ENCODE measurements at places on chromosomes 6 and 20.

GRCh38 chr20:43294031-43294430, 104.3 kb upstream of the PTPRT start:
- H3K27me3 ChIP-seq: no peaks in the 10 kb centered on the region
- H3K4me3 ChIP-seq: no peak overlapping the region
- H3K27ac ChIP-seq: no peak overlapping the region
- no peaks in the 10 kb centered on the region for H3K36me3 ChIP-seq

- no peak overlapping the region for H3K4me3 ChIP-seq
- no peak overlapping the region for H3K27ac ChIP-seq
- no peaks in the 10 kb centered on the region for H3K27me3 ChIP-seq
Measured at GRCh38 chr6:157670466-157671186, 152.4 kb upstream of the SNX9 start.

GRCh38 chr6:37352384-37352783, 1.4 kb upstream of the RNF8 start:
- no peaks in the 10 kb centered on the region for H3K27me3 ChIP-seq
- H3K36me3 ChIP-seq: no peaks in the 10 kb centered on the region
- H3K27ac ChIP-seq: no peak overlapping the region
- no peak overlapping the region for H3K4me3 ChIP-seq
- H3K4me1 ChIP-seq: peaks cover under 1% of the 10 kb centered on the region
- no peak for DNase-seq

GRCh38 chr20:63525185-63525584, 4.6 kb downstream of the PPDPF start:
- H3K4me1 ChIP-seq: peaks cover 8% of the 10 kb centered on the region
- H3K36me3 ChIP-seq: no peaks in the 10 kb centered on the region

GRCh38 chr6:39471954-39472659, 149.6 kb upstream of the KCNK16 start:
- H3K4me1 ChIP-seq: no peaks in the 10 kb centered on the region
- DNase-seq: no peak
- no peak overlapping the region for H3K4me3 ChIP-seq
- no peaks in the 10 kb centered on the region for H3K36me3 ChIP-seq

DNA sequence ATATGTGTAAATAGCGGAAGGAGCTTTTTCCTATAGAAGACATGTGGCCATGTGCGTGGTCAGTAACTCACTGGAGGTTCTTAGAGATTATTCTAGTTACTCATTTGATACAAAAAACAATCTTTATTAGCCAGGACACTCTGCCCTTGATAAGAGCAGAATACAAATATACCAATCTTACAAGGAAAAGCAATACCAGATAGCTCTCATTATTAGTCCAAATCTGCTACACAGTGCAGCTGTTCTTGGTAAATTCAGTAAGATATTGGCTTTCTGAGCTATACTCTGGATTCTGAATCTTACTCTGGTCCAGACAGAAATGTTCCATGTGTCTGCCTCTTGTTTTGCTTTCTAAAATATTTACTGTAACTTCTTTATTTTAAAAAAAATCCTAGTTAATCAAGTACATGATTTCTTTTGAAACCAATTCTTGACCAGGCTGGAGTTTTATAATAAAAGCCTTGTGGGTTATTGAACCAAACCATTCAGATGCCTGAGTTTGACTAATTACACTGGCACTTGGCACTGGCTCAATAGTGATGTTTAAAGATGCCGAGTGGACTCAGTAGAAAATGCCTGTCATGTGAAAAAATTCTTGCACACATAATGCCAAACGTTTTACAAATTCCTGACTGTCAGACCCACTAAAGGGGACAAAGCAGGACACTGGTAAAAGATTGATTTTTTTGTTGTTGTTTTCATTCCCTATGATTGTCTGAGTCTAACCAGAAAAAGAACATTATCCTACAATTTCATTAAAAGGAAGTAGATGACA, 242.8 kb upstream of the TCF21 start:
- H3K36me3 ChIP-seq: no peaks in the 10 kb centered on the region
- H3K27me3 ChIP-seq: no peaks in the 10 kb centered on the region
- DNase-seq: no peak
- peaks cover 8% of the 10 kb centered on the region for H3K4me1 ChIP-seq
